ENCODE measurements at places on chromosomes 1 and 21.

- peak; percentile 50 for DNase-seq
- H3K27ac ChIP-seq, result no peak overlapping the region
- H3K4me3 ChIP-seq, result no peak overlapping the region
- peaks cover 53% of the 10 kb centered on the region for H3K36me3 ChIP-seq
- no peaks in the 10 kb centered on the region for H3K27me3 ChIP-seq
These were observed 41.3 kb upstream of the EIF4G3 start for GRCh38 chr1:21217812-21218596.

DNA sequence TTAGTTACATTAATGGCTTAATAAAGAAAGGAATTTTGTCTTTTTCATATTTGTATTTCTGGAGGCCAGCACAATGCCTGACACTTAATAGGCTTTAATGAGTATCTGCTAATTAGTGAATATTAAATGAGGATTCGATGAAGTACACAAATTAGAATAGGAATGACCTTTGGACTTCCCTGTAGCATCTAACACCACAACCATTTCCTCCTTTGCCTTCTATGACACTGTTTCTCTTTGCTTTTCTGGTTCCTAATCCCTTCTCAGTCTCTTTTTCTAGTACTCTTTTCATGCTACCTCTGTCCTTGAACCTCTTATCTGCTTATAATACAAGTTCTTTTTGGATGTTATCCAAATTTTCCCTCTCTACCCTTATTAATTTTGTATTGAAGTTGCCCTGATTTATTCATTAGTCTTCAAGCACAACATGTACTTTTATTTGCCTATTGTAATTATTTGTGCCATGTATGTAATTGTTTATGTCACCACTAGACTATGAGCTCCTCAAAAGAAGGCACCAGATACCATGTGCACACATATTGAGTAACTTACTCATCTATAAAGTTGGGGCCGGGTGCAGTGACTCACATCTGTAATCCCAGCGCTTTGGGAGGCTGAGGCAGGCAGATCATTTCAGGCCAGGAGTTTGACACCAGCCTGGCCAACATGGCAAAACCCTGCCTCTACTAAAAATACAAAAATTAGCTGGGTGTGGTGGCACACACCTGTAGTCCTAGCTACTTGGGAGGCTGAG is 23.8 kb downstream of the RPS27 start:
- H3K27ac ChIP-seq, result no peak overlapping the region
- peak; percentile 62 for DNase-seq
- H3K4me1 ChIP-seq, result no peaks in the 10 kb centered on the region
- H3K36me3 ChIP-seq, result no peaks in the 10 kb centered on the region

- no peak overlapping the region for H3K4me3 ChIP-seq
- H3K4me1 ChIP-seq, result peaks cover 3% of the 10 kb centered on the region
- no peak overlapping the region for H3K27ac ChIP-seq
- no peak for DNase-seq
These were observed 40.4 kb downstream of the TRIM11 start for GRCh38 chr1:228366062-228366865.

- DNase-seq, result no peak
- H3K36me3 ChIP-seq, result peaks cover 58% of the 10 kb centered on the region
- H3K4me3 ChIP-seq, result no peak overlapping the region
- H3K4me1 ChIP-seq, result peaks cover 23% of the 10 kb centered on the region
- no peaks in the 10 kb centered on the region for H3K27me3 ChIP-seq
- H3K27ac ChIP-seq, result peak overlapping the region; percentile 2
These were observed 72.0 kb downstream of the SLC66A1 start for GRCh38 chr1:19384113-19384512.

GRCh38 chr1:7785108-7785507 is 1.0 kb downstream of the PER3 start:
- H3K4me3 ChIP-seq, result no peak overlapping the region
- no peak overlapping the region for H3K27ac ChIP-seq
- DNase-seq, result no peak
- peaks cover 67% of the 10 kb centered on the region for H3K36me3 ChIP-seq
- H3K27me3 ChIP-seq, result no peaks in the 10 kb centered on the region

GRCh38 chr1:212635141-212635631 is 26.6 kb downstream of the ATF3 start:
- H3K4me3 ChIP-seq, result no peak overlapping the region
- peak overlapping the region; percentile 47 for H3K27ac ChIP-seq
- peaks cover 11% of the 10 kb centered on the region for H3K4me1 ChIP-seq
- DNase-seq, result peak; percentile 95
- H3K27me3 ChIP-seq, result peaks cover 3% of the 10 kb centered on the region

- no peaks in the 10 kb centered on the region for H3K36me3 ChIP-seq
- DNase-seq, result no peak
- H3K27ac ChIP-seq, result no peak overlapping the region
- H3K27me3 ChIP-seq, result no peaks in the 10 kb centered on the region
- no peaks in the 10 kb centered on the region for H3K4me1 ChIP-seq
- no peak overlapping the region for H3K4me3 ChIP-seq
These were observed 264.7 kb downstream of the SPATA17 start for GRCh38 chr1:217895841-217896240.

DNA sequence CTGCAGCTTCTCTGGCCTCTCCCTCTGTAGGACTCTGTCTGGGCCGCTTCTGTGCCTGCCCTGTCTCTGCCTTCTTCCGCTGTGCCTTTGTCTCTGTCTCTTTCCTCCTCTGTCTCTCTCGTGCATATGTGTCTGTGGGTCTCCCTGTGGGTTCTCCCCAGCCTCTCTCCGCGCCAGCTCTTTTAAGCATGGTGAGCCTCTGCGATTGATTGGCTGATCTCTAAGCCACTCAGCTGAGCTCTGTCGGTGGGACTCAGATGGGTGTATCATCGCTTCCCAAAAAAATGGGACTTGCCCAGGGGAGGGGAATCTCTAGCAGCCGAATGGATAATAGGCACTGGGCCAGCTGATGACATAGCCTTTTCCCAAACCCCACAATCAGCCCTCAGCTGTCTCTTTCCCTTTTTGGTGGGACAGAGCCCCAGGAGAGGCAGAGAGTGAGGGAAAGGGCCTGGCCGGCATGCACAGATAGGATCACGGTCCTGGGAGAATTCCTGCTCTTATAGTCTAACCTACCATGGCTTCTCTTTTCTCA is at the start of gene ADAMTS4:
ADAMTS4 (minus strand) TSS at position 158 of the 535 bp plus-strand sequence. CDS start 427 bp downstream, outside the sequence.
- no peak within 1 kb of the TSS for H3K4me3 ChIP-seq
- peaks cover 14% of the 10 kb centered on the region for H3K4me1 ChIP-seq
- no peaks in the 10 kb centered on the region for H3K27me3 ChIP-seq

All from mesenchymal stem cell (in vitro differentiated cells and primary cell).